GF-D8 (cell line): ENCODE measurements at places on chromosomes 4 and X.

GRCh38 chr4:176464748-176465147 lies 145.0 kb downstream of the SPCS3 start:
- DNase-seq: no peak

DNA sequence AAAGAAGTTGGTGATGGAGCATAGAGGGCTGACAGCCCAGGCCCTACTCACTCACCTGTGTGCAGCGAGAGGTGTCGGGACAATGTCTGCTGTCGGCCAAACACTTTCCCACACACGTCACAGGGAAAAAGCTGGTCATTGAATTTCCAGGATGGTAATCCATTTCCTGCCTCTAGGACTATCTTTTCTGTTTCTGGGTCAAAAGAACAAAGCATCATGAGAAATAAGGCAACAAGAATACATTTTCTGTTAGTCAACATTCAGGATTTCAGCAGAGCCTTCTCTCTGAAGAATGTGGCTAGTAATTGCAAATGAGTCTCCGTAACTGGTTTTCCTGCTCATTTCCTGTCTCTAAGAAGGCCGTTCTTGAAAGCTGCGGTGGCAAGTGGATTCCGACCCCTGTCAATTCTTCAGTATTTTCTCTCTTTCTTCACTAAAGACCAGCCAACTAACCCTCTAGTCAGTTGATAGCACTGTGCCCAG lies 99.4 kb downstream of the C4orf51 start:
- no peak for DNase-seq

DNA sequence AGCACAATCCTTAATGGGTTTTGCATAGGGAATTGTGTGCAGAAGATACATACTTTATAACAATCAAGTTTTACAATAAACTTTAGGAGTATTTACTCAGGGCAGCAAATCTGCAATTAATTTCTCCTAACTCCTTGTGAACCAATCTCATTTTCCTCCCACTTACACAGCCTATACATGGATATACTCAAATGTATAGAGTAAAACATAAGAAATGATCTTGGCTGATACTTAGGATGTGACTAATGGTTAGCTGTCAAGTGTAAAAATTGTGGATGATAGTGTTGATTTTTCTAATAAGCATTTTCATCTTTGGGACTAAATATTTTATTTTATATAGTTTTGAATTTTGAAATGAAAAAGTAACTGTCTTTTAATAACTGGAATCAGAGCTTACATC lies 759.6 kb downstream of the GRID2 start:
- DNase-seq: no peak

DNA sequence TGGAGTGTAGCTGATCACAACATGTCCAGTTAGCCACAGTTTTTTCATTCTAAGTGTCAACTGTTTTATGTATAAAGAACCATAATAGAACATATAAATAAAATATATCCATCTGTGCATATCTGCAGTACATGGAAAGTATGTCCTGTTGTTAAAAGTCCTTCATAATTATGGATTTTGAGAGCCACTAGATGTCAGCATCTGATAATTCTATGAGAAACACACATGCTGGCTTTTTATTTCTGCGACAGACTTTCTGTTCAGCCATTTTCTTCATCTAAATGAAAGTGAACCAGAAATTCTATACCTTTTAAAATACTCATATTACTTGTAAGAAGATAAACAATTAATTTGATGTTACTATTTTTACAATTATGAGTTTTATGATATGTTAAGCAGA lies 251.5 kb downstream of the GPM6A start:
- no peak for DNase-seq
